ENCODE measurements at places on chromosomes 13 and 19.
A peak's percentile ranks its signal among the peaks of the same experiment; 100 is the strongest.

- no peak for DNase-seq
Measured at GRCh38 chr13:53138376-53139036, 109.9 kb downstream of the OLFM4 start.

- no peak for DNase-seq
Measured at GRCh38 chr19:1859331-1859781, 4.0 kb downstream of the KLF16 start.

DNA sequence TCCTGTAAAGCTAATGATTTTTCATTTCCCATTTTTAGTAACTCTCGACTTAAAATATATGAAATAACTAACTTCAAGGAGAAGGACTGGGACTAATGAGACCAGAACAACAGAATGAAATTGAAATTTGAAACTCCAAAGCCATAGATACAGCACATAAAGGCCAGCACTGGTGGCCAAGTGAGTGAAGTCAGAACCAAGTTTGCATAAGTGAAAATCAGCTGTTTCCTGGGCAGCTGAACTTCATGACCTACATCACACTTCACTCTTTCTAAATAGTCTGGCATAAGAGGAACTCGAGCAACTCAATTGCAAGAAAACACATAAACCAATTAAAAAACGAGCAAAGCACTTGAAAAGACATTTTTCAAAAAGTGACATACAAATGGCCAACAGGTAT is 84.5 kb downstream of the DCLK1 start:
- no peak for DNase-seq

DNA sequence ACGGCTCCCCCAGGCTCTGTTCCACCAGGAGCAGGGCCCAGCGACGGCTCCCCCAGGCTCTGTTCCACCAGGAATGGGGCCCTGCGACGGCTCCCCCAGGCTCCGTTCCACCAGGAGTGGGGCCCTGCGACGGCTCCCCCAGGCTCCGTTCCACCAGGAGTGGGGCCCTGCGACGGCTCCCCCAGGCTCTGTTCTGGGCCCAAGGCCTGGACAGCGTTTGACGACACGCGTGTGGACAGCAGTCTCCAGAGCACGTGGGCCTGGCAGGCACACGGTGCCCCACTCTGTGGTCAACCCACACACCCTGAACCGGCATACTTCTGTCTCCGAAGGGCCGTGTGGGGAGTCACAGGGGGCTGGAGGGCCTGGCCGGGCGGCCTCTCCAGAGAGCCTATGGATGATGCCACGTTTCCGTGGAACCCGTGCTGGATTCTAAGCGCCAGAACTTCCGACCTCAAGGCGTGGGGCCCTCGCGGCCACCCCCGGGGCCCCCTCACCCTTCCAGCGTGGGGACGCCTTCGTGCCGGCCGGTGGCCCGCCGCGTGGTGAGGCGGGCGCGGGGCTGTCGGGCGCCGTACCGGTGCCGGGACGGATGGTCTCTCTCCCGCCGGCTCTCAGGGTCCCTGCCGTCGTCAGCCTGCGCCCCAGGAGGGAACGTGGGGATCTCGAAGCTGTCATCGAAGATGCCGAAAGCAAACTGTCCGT is 11.6 kb downstream of the FGF22 start:
- DNase-seq = no peak

DNA sequence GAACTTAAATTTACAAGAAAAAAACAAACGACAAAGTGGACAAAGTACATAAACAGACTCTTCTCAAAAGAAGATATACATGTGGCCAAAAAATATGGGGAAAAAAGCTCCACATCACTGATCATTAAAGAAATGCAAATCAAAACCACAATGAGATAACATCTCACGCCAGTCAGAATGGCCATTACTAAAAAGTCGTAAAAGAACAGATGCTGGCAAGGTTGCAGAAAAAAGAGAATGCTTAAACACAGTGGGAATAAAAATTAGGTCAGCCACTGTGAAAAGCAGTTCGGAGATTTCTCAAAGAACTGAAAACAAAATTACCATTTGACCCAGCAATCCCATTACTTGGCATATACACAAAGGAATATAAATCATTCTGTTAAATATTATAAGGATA is 132.7 kb downstream of the UGGT2 start:
- DNase-seq = no peak

- no peak for DNase-seq
Measured at GRCh38 chr13:112143753-112144615, 77.0 kb downstream of the SOX1 start.

DNA sequence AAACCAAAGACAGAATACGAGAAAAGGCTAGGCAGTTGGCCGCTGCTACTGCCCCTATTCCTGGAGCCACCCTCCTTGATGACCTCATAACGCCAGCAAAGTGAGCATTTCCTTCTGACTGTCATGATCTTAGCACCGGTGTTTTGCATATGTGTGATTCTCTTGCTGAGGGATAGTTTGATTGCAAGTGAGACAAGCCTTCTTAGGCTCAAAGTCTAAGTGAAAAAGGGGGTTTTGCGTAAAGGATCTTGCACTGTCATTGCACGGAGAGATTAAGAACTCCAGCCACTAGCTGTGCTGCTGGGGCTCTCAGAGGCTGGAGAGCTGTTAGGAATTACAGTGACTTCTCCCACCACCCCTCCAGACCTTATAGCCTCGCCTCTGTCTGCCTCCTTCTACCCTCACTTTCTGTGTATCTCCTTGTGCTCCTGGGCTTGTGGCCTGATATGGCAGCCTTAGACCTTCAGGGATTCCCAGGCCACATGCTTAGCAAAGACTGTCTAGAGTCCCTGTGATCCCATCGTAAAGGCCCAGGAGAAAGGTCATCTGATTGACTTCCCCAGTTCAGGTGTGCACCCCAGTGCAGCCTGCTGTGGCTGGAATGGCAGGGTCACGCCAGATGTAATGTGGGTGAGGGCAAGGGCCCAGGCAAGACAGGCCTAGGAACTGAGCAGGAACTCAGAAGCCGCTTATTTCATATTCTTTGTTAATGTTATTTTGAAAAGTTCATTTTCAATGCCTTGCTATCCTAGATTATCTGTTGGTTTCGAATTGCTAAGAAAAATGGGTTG is 12.6 kb downstream of the GPATCH1 start:
- DNase-seq = no peak

DNA sequence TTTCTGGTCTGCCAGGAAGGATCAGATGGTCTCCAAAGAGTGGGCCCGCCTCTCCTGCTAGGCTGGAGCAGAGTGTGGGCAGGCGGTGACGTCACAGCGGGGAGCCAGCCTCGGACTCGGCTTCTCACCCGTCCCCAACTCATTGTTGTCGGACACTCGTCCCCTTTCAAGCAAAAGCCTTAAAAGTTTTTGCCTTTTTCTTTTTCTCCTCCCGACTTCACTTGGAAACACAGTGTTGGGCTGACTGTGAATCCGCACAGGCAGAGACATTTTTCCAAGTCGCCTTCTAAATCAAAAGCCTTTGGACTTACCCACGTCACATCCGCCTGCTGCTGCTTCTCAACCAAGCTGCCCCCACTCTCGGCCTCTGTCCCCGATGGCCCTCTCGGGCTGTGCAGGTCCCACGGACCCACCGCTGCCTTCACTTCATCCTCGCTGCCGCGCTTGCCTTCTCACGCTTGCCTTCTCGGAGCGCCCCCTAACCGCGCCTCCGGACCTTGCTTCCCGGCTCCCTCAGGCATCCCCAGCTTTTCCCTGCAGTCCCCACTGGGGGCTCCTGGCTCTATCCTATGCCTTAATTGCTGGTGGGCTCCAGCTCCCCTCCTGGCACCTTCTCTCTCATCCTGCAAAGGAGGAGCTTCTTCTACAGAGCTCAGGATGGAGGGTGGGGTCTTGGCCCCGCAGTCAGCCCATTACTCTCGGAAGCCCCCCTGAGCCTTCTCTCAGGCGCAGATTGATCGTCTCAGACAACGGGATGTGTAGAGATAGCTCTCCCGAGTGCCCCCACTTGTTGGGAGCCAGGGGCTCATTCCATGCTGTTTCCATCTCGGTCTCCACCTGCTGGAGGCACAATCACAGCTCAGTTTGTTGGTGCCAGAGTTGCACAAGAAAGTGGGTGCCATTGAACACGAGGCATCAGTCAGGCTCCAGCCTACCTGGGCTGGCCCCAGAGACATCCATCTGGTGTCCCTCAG is 3.9 kb upstream of the ZNF135 start:
- no peak for DNase-seq

- DNase-seq = no peak
Measured at GRCh38 chr13:100389617-100390016, 199.0 kb downstream of the GGACT start.

- DNase-seq = no peak
Measured at GRCh38 chr13:30110301-30111070, 196.9 kb downstream of the KATNAL1 start.

DNA sequence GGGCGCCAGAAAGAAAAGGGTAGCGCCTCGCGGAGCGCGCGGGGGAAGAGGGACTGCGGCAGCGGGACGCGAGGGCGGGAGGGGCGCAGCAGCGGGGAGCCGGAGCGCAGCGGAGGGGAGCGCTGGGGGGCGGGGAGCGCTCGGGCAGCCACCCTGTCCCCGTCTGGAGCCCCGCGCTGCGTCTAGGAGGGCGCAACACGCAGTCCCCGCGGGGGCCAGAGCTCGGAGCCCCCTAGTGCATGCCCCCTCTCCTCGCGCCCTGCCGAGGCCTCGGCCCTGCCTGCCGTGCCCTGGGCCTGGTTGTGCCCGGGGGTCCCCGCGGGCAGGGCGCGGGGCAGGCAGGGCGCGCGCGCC is 37.9 kb downstream of the SOX1 start:
- no peak for DNase-seq

- no peak for DNase-seq
Measured at GRCh38 chr13:27973961-27974662, 5.0 kb upstream of the CDX2 start.

DNA sequence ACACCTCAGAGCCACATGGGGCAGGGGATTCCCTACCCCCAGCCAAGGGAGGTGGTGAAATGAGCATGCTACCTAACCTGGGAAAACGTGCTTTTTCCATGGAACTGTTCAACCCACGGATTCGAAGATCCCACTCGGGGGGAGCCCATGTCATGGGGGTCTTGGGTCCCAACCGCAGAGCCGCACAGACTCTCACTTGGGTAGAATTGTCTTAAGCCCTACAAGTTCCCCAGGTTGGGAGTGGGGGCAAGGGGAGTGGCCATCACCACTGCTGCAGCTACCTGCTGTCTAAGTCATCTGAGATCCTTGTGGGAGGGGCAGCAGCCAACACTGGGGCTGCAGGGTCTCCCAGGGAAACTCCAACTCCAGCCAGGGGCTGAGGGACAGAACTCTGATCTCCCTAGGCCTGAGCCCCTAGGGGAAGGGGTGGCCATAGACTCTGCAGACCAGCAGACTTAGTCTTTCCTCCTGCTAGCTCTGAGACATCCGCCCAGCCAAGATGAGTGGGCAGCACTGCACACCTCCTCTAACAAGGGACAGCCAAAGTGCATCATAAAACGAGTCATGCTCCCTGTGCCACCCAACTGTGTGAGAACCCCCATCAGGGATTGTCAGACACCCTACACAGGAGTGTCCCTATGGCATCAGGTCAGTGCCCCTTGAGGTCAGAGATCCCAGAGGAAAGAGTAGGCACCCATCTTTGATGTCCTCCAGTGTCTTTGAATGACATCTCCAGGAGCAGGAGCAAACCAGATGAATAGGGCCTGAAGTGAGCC is 610.4 kb upstream of the SLITRK6 start:
- DNase-seq = no peak

- DNase-seq = no peak
Measured at GRCh38 chr13:64540976-64541375, 2689.2 kb downstream of the PCDH9 start.

DNA sequence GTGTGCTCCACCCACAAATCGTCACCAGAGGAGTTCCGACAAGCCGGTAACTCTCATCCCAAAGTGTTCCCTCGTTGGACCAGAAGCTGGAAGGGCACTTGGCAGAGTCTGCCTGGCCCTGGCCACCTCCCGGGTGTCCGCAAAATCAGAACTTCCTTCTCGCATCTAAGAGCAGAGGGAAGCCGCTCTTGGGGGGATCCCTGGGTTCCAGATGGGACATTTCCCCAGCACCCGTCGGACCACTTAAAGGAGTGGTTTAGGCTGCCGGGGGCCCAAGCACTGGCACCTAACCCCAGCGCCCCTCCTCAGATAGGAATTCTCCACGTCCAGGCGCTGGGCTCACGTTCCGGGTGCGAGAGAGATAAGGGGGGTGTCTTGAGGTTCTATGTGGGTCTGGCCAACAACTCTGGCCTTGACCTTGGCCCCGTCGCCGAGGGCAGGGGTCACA is 857 bp upstream of the MAP2K7 start:
- no peak for DNase-seq

DNA sequence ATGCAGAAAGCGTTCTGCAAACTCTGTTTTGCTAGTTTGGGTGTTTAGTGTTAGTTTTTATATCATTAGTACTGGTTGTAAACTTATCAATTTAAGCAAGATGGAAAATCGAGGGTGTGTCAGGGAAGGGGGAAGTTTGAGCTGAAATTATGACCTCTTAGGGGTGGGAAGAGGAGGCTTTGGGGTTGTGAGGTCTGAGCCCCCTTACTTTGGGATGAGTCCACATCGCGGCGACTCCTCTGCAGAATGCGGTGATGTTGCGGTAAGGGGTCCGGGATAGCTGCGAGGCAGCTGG is 743 bp upstream of the NDUFS7 start:
- no peak for DNase-seq

GRCh38 chr13:110575322-110576069 is 14.0 kb upstream of the RAB20 start:
- DNase-seq = peak; percentile 41

DNA sequence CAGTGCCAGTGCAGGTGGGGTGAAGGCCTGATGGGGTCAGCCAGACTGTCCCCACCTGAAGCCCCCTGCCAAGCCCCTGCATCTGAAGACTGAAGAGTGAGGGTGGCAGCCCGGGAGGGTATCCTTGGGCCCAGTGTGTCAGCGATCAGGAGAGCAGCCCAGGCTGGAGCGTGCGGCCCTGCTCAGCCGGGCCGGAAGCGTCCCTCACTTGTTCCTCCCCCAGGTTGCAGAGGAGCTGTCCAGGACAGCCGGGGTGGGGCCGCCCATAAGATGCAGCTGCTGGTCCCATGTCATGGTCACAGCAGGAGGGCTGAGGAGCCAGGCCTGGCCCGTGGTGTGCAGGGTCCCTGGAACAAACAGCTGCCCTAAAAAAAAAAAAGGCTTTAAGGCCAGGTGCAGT is 55.4 kb downstream of the KDM4B start:
- no peak for DNase-seq

All from HCEC 1CT (cell line).